ENCODE measurements at places on chromosomes 2 and 18.

DNA sequence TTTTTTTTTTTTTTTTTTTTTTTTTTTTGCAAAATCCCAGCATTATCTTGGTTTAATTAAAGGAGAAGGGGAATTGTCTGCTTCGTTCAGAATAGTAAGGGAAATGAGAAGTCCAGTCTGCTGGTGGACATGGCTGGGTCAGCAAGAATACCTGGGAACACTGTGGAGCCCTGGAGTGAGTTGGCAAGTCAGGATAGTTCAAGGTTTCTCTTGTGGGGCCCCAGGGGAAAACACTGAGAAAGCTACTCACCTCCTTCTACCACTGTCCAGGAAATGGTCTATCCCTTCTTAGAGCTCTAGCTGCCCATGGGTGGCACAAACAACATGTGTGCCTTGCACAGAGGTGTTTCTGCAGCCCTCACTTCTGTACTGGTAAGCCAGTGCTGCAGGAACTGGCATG, 169.1 kb upstream of the SIX2 start:
- no peak for DNase-seq

DNA sequence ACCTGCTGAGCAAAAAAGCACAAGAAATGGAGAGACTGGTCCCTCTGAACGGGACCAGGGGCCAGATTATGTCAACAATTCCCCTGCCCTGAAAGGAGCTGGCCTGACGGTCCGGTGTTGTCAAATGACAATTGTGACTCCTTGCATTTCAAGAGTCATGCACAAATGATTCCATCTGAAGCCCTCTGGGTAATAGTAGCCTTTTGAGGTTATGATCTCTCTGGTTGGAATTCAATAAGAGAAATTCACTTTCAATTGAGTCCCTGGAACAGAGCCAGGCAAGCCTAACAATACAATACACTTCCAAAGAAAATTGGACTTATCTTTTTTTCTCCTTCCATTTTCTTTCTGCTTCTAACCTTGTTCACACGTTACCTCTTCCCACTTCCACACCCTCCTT, 116.9 kb downstream of the C1D start:
- no peak for DNase-seq

GRCh38 chr2:68027959-68028358, 34.8 kb downstream of the C1D start:
- no peak for DNase-seq

GRCh38 chr2:46202453-46202852, 94.8 kb upstream of the EPAS1 start:
- no peak for DNase-seq

DNA sequence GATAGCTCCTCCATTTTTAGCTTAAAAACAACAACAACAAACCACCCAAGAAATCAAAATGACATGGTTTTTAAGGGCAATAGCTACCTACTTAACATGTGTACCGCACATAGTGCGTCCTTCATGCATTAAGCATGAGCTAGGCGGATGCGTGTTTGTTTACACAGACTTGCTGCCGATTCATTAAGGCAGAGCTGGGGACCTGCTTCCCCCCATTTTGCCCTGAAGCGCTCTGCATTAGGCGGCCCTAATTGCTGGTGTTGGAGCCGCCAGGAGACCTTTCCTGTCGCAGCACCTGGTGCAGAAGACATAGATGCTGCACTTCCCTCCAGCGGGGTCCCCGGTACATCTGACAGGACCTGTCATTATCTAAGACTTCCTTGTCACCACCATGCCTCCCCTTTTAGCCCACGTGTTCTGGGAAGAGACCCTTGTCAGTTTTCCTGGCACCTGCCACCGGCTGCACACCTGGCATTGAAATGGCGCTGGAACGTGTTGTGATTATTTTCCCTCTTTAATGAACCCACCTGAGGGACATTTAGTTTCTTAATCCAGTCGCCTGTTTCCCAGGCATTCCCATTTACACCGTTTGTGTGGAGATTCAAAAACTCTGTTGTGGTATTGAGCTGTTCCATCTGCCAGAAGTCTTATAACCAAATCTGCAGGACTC, 261.1 kb upstream of the RAB12 start:
- no peak for DNase-seq

- no peak for DNase-seq
Measured at GRCh38 chr18:23213200-23213599, 77.9 kb downstream of the CABLES1 start.

DNA sequence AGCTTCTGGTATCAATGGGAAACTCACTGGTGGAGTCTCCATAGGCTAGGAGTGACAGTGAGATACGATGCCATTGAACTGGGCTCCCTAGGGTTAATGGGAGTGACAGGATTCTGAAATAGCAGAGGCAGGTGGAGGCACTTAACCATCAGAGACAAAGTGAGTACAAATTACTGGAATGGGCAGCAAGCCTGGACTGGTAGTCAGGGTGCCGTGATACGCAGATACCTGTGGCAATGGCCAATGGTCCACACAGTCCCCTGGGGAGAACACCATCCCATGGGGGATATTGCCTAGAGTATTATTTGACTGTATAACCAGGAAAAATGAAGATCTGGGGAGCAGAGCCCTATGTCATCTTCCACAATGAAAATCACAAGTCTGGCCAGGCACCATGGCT, 17.3 kb downstream of the CHCHD5 start:
- no peak for DNase-seq

- no peak for DNase-seq
Measured at GRCh38 chr2:205957452-205958154, 128.4 kb downstream of the INO80D start.

GRCh38 chr18:74876630-74877243, 279.1 kb downstream of the ZNF407 start:
- no peak for DNase-seq

GRCh38 chr2:56713161-56713676, 529.4 kb downstream of the CCDC85A start:
- DNase-seq, result no peak

DNA sequence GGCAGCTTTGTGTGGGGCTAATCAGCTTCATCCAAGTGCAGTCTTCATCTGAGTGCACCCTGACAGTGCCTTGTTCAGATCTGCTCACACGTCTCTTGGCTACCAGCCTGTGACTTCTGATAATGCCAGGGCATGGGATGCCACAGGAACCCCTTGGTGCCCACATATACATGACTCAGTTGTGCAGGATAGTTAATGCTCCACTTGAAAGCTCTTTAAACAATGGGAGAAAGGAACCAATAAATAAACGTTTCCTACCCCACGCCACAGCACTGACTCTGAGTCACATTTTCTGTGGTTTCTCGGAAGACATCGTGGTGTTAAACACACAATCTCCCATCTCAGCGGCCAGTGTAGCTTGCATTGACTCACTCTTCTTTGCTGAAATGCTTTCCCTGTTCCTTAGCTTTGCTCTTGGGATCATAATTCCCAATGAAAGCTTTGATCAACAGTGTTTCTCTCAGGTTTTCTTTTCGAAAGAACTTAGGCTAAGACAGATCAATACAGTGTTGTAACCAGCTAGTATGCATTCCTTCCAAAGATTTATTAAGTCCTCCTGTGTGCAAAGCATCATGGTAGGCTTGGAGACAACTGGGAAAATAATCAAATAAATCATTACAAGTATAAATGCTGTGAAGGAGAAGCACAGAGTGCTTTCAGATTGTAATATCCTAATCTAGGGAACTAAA, 142.0 kb downstream of the COPS8 start:
- DNase-seq, result no peak

- DNase-seq, result no peak
Measured at GRCh38 chr2:169036736-169037440, 5.8 kb upstream of the ABCB11 start.

DNA sequence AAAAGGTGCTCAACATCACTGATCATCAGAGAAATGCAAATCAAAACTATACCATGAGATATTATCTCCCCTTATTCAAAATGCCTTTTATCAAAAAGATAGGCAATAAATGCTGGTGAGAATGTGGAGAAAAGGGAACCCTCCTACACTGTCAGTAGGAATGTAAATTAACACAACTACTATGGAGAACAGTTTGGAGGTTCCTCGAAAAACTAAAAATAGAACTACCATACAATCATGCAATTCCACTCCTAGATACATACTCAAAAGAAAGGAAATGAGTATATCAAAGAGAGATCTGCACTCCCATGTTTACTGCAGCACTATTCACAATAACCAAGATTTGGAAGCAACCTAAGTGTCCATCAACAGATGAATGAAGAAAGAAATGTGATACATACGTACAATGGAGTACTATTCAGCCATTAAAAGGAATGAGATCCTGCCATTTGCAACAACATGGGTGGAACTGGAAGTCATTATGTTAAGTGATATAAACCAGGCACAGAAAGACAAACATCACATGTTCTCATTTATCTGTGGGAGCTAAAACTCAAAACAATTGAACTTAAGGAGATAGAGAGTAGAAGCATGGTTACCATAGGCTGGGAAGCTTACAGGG, 63.8 kb downstream of the MAP4K3 start:
- DNase-seq, result no peak

GRCh38 chr2:239778042-239778851, 246.9 kb downstream of the NDUFA10 start:
- DNase-seq, result no peak

DNA sequence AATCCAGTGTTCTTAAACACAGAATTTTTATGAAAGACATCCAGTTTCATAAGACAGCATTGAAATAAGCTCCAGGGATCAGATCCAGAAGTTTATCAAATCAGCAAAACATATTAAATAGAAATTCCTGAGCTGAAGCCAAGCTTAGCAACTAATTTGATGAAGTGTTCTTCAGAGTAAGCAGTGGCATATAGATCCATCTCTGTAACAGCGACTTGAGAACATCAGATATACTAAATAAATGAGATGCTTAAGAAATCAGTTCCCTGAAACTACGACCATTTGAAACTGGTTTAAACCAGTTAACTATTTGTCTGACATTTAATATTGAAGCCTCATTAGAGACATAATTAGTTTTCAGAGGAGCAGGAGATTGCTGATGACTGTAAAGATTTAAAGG, 34.1 kb downstream of the PPP1R1C start:
- no peak for DNase-seq

- DNase-seq, result no peak
Measured at GRCh38 chr2:54372361-54372760, 83.8 kb upstream of the SPTBN1 start.

GRCh38 chr2:41900101-41900577, 147.7 kb upstream of the PKDCC start:
- no peak for DNase-seq

DNA sequence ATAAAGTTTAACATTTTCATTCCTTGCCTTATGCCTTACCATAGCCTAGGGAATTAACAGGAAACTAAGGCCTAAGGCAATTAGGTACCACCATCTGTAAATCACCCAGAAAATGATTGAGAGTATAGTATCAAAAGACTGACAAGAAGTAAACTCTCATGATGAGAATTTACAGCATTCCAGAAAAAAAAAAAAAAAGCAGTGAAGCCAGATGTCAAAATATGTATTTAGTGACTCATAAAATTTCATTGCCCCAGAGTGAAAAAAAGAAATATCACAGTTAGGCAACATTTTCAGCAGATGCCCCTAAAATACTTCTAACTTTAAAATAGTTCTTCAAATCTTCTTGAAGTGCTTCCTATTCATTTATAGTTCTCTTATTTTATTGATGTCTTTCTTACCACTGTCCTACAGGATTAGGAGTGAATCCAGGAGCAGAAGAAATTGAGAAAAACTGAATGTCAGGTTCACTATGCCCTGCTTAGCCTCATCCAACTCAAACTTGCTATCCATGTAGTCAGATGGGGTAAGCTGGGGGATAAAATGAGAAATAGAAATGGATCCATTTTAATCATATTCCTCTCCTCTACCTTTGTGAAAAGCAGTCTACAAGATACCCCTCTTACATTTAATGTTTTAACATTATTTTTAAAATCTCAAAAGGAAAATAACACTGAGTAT, 57.3 kb upstream of the TANK start:
- no peak for DNase-seq

GRCh38 chr2:79511320-79511951, 1.4 kb upstream of the CTNNA2 start:
- DNase-seq, result no peak

DNA sequence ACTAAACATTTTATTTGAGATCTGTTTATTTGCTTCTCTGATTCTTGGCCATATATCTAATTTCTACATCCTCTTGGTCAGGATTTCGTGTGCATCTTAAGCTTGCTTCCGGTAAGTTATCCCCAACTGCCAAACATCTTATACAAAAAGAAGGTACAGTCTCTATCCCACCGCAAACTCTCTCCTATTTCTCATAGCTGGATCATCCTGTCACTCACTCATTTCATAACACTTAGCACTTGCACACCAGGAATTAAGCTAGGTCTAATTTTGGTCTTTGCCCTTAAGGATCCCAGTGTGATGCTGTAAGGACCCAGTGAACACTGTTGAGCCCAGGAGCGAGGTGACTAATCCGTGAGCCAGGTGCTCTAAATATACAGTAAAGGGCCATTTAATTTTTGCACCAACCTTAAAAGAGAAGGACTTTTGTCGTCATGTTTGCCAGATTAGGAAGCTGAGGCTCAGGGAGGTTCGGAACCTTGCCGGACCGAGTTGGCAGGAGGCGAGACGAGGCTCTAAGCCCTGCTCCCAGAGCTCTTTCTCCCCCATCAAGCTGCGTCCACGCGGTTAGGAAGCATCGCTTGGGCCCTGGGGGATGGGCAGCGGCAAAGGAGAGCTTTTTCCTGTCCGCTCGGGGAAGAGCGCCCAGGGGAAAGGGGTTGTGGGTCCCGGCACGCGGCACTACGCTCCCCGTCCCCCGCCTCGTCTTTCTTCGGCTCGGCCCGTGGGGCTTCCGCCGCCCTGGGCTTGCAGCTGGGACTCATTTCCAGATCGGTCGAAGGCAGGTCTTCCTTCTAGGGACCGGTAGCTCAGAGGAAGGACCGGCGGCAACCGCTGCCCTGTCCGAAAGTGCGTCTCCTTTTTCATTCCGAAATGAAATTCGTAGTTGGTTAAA, 4.1 kb upstream of the ITPRIPL1 start:
- no peak for DNase-seq

GRCh38 chr2:214075456-214075855, 335.4 kb upstream of the VWC2L start:
- no peak for DNase-seq

DNA sequence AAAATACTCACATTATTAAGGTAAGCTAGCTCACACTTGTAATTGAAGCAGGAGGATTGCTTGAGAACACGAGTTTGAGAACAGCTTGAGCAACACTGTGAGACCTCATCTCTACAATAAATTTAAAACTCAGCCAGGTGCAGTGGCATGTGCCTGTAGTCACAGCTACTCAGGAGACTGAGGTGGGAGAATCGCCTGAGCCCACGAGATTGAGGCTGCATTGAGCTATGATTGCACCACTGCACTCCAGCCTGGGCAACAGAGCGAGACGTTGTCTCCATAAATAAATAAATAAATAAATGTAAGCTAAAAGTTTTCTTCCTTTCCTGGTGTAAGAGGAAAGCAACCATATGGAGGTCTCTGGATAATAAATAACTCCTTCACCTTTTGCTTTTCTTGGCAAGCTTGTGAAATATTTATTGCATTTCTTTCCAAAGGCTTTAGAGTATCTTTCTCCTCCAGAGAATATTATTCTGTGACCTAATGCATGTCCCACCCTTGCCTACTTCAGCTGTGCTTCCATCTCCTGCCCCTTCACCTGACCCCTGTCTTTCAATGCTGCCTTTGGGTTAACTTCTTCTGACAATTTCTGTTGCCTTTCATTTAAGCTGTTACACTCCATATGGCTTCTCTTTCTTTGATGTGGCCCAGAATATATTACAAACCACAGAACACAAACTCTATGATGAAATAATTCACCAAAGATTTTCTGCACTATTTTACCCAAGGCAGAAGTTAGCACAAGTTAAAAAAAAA, 280.7 kb upstream of the RND3 start:
- DNase-seq, result no peak

Measured in GM06990 (cell line).